ENCODE measurements at places on chromosomes 1 and 21.

DNA sequence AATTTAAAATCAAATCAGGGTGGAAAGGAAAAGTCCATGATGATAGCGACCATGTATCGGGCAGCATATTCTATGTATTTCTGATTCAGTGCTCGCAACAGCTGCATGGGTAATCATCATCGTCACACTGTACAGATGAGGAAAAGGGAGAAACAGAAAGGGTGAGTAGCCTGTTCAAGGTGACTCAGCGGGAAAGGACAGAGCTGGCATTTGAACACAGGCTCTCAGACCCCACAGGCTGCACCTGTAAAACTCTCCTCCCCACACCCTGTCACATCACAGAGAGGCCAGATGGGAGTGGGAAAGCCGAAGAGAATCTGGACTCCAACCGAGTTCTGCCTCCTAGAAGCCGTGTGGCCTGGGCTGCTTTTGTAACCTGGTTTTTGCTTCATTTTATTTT lies 14.0 kb downstream of the RUNX1 start:
- DNase-seq: no peak

- DNase-seq: peak; percentile 24
Observed at GRCh38 chr1:239914751-239915231, 176.9 kb upstream of the FMN2 start.

DNA sequence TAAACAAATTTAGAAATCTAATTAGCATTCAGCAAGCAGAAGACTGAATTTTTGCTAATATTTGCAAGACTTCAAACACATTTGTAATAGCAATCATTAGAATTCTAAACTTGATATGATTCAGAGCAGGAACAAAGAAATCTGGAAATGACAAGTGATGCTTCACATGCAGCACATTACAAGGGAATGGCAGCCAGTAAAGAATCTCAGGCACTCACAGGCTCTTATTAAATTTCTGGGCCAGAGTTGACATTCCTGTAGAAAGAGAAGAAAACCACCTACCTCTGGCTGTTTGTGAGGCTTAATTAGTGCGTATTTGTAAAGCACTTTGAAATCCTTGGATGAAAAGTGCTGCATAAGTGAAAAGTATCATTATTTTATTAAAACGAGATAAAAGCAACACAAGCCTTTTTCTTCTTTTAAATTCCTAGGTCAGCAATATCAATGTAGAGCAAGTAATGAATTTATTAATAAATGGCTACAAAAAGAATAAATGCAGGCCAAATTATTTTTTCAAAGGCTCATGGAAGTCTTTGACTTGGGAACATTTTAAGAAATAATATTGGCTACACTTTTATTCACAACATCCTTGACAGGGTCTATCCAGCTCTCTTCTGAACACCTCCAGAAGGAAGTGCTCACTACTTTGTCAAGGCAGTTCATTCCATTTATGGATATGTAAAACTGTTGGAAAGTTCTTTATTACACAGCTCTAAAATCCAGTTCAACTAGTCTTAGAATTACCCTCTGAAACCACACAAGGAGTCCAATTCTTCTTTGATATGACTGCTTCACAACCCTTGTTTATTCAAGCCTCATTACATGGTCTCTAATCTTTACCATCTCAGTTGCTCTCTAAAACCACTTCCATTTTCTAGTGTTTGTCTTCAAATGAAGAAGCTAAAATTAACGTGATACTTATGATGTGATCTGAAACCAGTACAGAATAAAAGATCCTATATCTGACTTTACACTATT lies 32.1 kb upstream of the SCYL3 start:
- DNase-seq: no peak

DNA sequence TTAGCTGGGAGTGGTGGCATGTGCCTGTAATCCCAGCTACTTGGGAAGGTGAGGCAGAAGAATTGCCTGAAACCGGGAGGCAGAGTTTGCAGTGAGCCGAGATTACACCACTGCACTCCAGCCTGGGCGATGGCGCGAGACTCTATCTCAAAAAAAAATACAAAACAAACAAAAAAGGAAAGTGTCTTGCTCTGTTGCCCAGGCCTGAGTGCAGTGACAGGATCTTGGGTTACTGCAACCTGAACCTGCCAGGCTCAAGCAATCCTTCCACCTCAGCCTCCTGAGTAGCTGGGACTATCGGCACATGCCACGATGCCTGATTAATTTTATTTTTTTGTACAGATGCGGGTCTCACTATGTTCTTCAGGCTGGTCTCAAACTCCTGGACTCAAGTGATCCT lies 33.3 kb downstream of the DEGS1 start:
- DNase-seq: no peak
